ENCODE measurements at places on chromosomes 13 and 19.

DNA sequence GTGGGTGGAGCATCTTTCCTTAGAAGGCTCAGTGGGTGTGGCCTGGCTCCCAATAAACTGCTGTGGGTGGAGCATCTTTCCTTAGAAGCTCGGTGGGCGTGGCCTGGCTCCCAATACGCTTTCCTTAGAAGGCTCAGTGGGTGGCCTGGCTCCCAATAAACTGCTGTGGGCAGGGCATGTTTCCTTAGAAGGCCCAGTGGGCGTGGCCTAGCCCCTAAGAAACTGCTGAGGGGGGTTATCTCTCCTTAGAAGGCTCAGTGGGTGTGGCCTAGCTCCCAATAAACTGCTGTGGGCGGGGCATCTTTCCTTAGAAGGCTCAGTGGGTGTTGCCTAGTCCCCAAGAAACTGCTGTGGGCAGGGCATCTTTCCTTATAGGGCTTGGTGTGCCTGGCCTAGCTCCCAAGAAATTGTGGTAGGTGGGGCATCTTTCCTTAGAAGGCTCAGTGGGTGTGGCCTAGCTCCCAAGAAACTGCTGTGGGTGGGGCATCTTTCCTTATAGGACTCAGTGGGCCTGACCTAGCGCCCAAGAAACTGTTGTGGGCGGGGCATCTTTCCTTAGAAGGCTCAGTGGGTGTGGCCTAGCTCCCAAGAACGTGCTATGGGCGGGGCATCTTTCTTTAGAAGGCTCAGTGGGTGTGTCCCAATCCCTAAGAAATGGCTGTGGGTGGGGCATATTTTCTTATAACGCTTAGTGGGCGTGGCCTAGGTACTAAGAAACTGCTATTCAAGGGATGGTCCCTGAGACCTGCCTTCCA lies 10.3 kb downstream of the HSH2D start:
- DNase-seq: no peak

GRCh38 chr13:70237131-70237530 lies 128.9 kb upstream of the KLHL1 start:
- DNase-seq: no peak

GRCh38 chr19:45529420-45529785 lies 22.1 kb downstream of the VASP start:
- DNase-seq: no peak

GRCh38 chr13:46893221-46893740 lies 3.6 kb downstream of the HTR2A start:
- no peak for DNase-seq

DNA sequence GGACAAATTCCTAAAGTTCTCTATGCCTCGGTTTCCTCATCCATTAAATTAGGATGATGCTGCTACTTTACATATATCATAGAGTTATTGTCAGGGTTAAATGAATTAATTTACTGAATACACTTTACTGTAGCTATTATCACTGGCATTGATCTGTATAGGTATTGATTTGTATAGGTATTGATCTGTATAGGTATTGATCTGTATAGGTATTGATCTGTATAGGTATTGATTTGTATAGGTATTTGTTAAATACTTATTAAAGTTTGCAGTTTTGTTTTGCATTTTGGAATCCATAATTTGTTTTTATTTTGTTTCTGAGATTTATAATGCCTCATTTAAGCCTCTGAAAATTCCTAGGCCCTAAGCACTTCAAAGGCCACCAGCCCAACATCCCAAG lies 2.4 kb upstream of the PPP2R1A start:
- DNase-seq: no peak

- DNase-seq: no peak
These were observed 42.0 kb downstream of the KLF2 start for GRCh38 chr19:16366433-16367260.

DNA sequence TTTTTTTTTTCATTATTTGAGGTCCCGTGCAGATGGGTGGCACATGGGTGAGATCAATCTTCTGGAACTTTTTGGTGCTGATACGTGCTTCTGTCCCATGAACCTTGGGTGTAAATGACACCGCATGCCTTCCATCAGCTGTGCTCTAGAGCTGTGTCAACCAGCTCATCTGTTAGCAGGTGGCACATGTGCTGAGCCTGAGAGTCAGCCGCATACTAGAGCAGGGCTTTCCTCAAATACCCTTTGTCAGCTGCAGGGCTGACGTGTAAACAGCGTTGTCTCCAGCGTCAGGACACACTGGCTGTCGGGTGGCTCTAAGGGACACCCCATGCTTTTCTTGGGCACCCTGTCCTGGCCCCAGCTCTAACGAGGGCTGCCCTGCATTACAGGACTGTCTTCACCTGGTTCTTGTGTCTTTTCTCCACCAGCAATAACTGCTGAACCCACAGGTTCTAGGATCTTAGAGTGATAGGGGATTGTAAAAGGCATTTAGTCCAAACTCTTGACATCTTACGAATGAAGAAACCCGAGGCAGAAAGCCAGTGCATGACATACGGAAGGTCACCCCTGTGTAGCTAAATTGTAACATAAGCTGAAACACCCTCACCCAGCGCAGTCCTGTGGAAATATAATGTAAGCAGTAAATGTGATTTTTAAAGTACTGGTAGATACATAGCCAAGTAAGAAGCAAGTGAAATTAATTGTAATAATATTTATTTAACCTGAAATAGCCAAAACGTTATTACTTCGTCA lies 119.5 kb downstream of the LRCH1 start:
- no peak for DNase-seq

DNA sequence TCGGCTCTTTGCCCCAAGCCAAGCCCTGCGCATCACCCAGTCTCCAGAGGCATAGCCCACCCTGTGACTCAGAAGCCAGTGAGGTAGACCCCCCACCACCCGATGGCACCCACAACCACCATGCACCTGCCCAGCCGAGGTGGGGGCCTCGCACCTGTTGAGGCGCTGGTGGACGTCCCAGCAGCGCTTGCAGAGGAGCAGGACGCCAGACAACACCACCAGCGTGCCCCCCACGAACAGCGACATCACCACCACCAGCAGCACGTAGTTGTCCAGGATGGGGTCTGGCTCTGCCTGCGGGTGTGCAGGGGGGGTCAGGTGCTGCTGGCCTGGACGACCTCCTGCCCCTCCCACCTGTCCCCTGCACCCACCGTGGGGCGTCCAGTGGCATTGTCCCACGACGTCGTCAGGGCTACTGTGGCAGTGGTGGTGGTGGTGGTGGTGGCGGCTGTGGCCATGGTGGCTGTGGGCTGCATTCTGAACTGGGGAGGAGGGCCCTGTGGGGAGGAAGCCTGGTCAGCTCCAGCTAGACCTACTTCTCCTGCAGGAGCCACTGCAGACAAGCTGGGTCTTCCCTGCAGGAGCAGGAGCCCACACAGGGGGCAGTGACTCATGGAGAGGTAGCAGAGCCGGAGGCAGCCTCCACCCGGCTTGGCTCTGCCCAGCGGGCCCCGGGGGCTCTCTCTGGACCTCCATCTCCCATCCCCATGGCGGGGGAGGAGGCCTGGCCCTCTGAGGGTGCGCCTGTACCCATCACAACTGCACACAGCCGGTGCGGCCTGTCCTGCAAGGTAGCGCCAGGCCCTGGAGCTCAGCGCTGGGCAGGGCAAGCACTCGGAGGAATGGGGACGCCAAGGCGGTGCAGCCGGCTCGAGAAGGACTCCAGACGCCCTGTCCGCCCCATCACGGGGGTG lies 1.9 kb downstream of the CBARP start:
- no peak for DNase-seq

DNA sequence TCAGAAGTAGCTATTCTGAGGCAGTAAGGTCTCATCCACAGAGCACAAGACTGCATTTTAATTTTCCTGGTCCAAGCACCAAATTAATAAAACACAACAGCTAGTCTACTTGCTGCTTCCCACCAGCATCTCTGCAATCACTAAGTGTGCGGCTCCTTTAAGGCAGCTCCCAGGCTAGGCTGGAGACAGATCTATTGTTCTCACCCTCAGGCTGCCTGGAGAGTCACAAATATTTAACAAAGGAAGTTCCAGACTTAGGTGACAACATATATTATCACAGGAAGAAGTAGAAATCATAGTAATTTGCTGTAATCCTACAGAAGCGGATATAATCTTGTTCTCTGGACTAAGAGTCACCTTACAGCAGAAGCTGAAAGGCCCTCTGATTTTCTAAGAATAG lies 2.2 kb upstream of the EID2 start:
- no peak for DNase-seq

DNA sequence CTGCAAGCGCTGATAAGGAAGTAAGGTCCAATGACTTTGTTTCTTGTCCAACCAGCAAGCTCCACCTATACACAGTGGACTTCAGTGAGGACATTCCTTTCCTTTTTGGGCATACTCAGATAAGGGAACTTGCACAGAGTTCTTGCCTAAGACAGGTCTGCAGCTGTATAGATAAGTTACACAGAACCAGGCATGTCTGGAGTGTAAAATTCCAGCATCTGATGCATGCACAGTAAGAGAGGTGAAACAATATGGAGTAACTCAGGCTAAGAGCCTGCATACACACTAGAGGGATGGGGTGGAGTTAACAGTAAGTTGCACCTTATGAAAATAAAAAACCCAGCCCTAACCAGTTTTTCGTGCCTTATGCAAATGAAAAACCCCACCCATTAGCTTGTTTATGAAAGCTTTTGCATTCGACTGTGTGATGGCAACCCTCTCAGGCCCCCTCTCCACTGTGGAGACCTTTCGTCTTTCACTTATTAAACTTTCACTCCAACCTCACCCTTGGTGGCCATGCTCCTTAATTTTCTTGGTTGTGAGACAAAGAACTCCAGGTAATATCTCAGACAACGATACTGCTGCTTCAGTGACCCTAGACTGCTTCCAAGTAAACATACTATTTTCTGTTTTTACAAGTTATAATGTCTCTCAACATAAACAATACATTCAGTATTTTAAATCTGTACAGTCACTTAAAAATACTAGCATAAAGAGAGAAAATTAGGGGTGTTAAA lies 2859.0 kb upstream of the PCDH20 start:
- no peak for DNase-seq

DNA sequence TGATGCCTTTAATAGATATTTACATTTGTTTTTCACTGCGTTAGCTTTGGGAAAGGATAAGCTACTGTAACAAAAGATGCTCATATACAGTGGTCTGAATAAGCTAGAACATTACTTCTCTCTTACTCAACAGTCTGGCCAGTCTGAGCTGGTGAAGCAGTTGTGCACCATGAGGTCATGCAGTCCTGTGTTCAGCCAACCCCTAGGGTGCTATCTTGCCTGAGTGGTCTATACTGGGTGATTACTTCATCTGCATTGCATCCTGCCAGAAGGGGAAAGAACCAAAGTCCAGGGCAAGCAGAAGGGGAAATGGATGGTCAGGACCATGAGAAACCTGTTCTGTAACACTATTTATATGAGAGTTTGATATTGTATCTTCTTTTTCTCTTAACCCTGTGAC lies 31.5 kb downstream of the ERCC5 start:
- no peak for DNase-seq

DNA sequence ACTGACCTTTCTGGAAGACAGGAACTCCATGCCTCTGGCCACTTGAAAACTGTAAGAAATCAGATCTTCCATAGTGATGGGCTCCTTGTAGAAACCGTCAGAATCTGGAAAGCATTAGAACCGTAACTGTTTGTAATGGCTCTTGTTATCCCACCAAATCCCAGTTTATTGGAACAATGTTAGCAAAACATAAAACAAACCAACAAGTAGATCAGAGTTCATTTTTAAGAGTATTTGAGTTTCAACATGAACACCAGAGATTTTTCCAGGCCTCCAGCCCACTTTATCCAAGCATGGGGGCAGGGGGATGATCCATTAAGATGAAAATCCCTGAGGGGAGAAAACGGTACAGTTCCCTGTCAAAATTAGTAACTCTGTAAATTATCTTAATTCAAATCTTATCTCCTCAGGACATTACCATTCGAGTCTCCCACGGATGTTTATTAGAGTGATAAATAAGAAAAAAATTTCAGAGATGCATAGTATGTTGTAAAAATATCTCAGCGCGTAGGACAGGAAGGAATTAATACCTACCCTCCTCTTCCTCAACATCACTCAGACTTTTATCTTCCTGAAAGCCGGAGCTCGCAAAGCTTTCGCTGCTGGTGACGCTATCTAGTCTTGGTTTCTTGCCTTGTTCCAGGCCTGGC lies 172.5 kb downstream of the FLT1 start:
- DNase-seq: no peak

- DNase-seq: no peak
These were observed 51.4 kb downstream of the LRCH1 start for GRCh38 chr13:46604226-46604990.

GRCh38 chr13:59301174-59301567 lies 862.6 kb downstream of the DIAPH3 start:
- DNase-seq: no peak

DNA sequence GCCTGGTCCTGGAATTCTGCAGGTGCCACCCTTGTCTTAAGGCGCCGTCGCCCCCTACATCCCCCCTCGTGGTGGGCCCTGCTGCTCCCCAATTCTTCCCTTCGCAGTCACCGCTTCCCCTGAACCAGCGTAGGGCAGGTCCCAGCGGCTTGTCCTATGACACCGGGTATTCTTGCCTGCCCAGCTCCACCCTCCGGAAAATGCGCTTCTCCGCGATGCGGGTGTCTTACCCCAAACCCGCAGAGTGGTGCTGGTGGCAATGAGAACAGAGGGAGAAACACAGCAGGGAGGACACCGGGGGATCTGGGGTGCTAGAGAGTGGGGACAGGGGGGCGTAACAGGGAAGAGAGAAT lies 9.0 kb downstream of the ZNF808 start:
- DNase-seq: no peak

DNA sequence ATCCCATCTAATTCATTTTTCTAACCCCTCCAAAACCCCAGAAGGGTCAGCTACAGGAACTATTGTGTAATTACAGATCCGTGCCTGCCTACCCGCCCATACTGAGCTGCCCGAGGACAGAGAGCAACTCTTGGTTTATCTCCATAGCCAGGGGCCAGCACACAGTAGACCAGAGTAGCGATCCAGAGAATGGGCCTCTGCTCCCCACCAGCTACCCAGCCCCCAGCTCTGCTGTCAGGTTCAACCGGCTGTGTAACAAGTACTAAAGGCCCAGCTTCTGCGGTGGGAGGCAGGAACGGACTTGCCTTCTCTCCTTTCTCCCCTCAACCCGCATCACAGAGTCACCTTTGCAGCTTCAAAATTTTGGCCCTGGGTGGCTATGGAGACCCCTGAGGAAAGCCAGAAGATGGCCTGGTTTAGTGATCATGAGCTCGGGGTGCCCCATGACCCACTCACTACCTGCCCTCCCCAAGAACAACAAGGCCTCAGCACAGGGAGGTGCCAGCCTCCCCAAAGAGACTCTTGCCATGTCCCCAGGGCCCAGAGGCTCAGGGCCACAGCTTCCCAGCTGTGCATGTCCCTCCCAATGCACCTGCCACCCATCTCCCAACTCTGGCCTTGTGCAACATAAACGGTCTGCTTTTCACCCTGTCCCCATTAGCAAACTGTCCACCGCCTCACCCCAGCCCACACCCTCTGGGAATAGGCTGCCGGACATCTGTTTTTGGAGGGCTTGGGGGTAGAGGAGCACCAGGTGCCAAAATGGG lies 5.7 kb downstream of the CALM3 start:
- no peak for DNase-seq

DNA sequence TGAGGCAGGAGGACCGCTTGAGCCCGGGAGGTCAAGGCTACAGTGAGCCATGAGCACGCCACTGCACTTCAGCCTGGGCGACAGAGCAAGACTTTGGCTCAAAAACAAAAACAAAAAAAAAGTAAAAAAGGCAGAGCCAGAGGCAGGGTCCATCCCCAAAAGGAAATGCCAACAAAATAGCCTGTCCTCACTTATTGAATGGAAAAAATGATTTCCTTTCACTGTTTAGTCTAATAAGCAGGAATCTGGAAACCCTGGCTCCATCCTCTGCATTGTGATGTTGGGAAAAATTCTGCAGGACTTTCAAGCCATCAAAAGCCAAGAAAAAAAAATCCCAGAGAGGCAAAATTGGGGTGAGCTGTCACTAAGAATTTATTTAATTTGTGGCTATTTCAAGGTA lies 23.2 kb downstream of the ZIC5 start:
- DNase-seq: no peak

- no peak for DNase-seq
These were observed 2.6 kb downstream of the MBNL2 start for GRCh38 chr13:97224544-97225300.

Data from coronary artery (tissue), 2 donors.